Activated CD4-positive, CD25-positive, alpha-beta regulatory T cell (primary cell): ENCODE measurements at places on chromosomes 1 and 21.

- no peak for DNase-seq
Measured at GRCh38 chr1:22507587-22507986, 55.7 kb upstream of the EPHA8 start.

- no peak for DNase-seq
Measured at GRCh38 chr1:151476083-151476482, 16.8 kb upstream of the POGZ start.

GRCh38 chr21:45420061-45421041 lies 15.4 kb downstream of the COL18A1 start:
- no peak for DNase-seq

DNA sequence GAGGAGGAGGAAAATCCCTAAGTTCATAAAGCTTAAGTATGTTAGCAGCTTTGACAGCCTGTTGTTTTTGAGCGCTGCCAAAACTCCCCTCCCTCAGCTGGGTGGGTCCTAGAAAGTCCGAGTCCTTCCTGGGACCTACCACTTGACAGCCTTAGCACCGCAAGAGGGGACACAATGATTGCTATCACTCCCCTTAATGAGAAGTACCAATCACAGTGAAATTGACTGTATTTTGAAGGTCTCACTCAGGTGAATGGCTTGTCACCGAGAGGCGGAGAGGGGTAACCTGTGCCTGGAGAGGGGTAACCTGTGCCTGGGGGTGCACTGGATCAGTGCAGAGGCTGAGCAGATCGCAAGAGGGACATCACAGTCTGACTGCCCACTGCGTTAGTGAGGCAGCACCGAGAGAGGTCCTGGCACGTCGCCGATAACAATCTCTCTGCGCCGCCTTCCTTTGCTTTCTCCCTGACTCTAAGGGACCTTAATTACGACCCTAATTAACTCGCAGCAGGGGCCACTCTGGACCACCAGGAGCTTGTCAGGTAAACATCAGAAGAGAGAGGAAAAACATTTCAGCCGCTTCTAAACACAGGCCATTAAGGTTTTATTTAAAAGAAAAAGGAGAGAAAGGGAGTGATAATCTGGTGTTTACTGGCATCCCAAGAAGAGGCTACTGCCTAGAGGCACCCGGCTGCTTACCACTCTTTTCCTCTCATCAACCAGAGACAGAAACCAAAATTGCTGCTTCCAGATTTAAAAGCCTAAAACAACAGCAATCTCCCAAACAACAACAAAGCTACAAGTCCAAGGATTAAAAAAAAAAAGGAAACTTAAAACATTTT lies 25.7 kb upstream of the KCNK1 start:
- no peak for DNase-seq

DNA sequence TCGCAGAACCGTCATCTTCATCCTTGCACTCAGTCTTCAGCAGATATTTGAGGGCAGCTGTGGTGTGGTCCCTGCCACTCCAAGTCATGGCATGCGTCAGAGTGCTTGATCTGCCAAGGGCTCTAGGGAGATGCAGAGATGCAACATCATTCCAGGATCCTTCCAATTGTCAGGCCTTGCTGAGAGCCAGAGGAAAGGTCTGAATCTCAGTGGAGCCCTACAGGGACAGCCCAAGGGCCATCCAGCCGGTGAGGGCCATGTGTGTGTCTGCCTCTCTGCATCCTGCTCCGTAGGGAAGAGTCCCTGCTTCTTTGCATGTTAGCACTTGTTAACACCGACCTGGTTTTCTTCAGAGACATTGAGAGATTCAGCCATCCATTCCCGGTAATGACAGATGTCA lies 17.6 kb downstream of the MAPKAPK2 start:
- DNase-seq, result no peak

DNA sequence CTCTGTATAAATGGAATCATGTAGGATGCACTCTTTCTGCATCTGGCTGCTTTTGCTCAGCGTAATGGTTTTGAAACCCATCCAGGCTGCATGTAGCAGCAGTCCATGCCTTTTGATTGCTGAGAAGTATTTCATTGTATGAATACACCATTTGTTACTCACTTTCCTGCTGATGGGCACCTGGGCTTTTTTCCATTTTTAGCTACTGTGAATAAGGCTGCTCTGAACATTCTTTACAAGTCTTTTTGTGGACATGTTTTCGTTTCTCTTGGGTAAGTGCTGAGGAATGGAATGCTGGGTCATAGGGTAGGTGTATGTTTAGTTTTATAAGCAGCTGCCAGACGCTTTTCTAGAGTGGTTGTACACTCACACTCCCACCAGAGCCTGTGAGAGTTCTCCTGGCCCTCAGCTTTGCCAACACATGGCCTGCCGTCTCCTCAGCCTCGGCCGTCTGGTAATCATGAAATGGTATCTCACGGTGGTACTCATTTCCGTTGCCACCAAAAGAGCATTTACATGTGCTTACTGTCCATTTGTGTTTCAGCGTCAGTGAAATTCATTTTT lies 22.7 kb downstream of the SLX9 start:
- no peak for DNase-seq

DNA sequence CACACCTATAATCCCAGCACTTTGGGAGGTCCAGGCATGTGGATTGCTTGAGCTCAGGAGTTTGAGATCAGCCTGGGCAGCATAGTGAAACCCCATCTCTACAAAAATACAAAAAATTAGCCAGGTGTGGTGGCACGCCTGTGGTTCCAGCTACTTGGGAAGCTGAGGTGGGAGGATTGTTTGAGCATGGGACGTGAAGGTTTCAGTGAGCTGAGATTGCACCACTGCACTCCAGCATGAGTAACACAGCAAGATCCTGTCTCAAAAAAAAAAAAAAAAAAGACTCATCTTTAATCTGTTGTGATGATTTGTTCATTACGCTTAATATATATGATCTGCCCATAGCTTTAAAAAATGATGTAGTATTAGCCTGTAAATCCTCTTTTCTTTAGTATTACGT lies 44.0 kb downstream of the OR10J1 start:
- DNase-seq, result no peak

DNA sequence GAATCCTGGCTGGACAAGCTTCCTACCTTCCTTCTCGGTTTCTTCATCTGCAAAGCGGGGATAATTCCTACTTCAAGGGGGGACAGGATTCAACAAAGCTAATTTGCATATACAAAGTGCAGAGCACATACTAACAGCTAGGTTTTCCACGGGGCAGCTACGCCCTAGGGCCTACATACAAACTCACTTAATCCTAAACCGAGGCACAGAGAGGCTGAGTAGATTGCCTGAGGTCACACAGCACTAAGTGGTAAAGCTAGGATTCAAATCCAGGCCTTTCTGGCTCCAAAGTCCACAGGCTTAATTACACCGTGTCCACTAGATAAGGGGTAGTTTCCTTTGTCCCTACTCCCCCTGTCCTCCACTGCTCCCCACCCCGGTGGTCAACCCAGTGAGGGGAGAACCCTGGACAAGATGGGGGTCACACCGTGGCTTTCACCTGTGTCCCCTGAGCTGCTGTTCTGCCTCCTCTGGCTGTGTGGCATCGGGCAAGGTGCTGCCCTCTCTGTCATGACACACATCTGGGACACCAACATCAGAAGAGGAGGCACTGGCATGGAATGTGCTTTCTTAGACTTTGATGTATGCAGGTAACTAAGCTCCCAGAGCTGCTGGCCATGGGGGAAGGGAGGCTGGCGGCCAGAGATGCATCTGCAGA lies 44.5 kb downstream of the TAS1R2 start:
- DNase-seq, result no peak

GRCh38 chr21:29145852-29146453 lies 15.5 kb downstream of the MAP3K7CL start:
- DNase-seq, result no peak

DNA sequence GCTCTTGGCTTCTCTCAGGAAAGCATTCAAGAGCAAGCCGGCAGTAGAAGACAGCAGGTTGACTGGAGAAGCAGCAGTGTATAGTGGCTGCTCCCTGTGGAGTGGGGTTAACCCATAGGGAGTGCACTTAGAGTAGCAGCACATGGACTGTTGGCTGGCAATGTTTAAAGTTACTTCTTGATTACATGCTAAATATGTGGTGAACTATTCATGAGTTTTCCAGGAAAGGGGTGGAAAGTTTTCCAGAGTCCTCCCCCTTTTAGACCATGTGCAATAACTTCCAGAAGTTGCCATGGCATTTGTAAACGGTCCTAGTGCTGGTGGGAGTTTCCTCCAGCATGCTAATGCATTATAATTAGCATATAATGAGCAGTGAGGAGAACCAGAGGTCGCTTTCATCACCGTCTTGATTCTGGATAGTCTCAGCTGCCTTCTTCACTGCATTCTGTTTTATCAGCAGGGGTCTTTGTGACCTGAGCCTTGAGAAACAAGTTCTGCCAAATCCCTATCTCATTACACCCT lies 131.8 kb downstream of the CCDC185 start:
- no peak for DNase-seq

DNA sequence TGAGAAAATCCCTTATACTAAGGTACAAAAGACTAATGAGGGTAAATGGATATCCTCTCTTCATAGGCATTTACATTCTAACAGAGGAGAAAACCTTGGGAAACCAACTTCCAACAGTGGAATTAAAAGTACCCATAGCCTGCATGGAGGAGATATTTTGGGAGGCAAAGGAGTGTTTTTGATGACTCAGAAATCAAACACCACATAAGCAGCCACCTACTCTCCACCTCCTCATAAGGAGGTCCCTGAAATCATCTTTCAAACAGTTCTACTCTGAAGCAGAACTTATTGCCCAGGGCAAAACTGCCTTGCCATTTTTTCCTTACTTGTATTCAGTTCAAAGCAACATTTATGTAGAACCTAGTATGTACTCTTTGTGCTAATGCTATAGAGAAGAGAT lies 211.3 kb downstream of the KCNH1 start:
- no peak for DNase-seq

GRCh38 chr1:149877211-149877946 lies 22.0 kb upstream of the BOLA1 start:
- DNase-seq, result no peak
